ENCODE measurements at places on chromosomes 2 and 18.

DNA sequence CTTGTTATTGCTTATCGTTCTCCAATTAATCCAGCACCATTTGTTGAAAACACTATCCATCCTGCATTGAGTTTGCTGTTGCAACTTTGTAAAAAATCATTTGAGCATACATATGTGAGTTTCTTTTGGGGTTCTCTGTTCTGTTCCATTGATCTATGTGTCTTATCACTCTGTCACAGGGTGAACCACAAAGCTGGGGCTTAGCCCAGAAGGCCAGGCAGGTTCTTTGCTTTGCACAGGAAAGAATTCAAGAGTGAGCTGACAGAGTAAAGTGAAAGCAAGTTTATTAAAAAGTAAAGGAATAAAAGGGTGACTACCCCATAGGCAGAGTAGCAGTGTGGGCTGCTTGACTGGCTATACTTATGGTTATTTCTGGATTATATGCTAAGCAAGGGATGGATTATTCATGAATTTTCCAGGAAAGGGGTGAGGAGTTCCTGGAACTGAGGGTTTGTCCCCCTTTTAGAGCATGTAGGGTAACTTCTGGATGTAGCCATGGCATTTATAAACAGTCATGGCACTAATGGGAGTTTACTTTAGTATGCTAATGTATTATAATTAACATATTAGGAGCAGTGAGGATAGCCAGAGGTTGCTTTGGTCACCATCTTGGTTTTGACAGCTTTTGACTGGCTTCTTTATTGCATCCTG lies 46.8 kb downstream of the RNF138 start:
- DNase-seq = no peak

DNA sequence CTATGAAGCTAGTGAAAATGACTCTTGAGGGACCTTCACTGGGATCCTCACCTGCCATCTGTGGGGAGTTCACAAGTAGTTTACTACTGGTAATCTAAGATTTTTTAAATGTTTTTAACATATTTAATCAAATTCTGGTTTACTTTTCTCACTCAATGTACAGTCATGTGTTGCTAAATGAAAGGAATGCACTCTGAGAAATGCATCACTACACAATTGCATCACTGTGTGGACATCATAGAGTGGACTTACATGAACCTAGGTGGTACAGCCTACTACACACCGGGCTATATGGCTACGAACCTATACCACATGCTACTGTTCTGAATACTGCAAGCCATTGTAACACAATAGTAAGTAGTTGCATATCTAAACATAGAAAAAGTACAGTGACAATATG lies 528.0 kb downstream of the BCL11A start:
- no peak for DNase-seq

- DNase-seq = no peak
These were observed 101.0 kb downstream of the SLC25A12 start for GRCh38 chr2:171792886-171793580.

- no peak for DNase-seq
These were observed 35.8 kb upstream of the GPC1 start for GRCh38 chr2:240399419-240400324.

DNA sequence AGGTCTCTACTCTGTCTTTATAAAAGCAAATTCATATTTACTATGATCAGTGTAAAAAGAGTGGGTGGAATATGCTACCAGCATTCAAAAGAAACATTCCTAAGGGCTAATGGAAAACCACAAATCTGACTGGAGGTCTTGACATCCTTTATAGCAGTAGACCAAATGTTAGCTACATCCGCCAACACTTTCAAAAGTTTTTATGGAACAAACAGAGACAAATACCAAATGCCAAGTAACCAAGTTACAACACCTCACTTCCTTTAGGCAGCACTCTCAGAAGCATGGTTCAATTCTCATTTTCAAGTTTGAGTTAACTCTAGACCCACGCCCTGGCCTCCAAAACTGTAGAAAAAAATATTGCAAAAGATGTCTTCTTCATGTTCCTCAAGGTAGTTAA lies 78.3 kb upstream of the SETBP1 start:
- peak; percentile 50 for DNase-seq

- no peak for DNase-seq
These were observed 5.8 kb downstream of the IL37 start for GRCh38 chr2:112916625-112917247.

- DNase-seq = no peak
These were observed 196.1 kb downstream of the UBE2E3 start for GRCh38 chr2:181176540-181176939.
